NCI-H460 (cell line): ENCODE measurements at places on chromosomes 5 and 9. TPM values are rescaled to one million over a fixed set of nuclear protein-coding genes. Genes with fewer than 3 reads are reported as not detected.

- DNase-seq: no peak
These were observed 38.2 kb downstream of the IPPK start for GRCh38 chr9:92631452-92632343.

SEMA6A gene
- total RNA-seq: 0.32 and 0.94 TPM in 2 replicates

GRCh38 chr5:35804201-35804653 lies 52.5 kb upstream of the IL7R start:
- DNase-seq: no peak

GRCh38 chr9:127808347-127809001 lies 5.8 kb downstream of the FPGS start:
- no peak for DNase-seq

PCDHB4 gene
- total RNA-seq: not detected in 2 replicates

EGFL7 gene
- total RNA-seq: 51.7 and 77.2 TPM in 2 replicates

SPATA31C1 gene
- not detected in 2 replicates for total RNA-seq

DNA sequence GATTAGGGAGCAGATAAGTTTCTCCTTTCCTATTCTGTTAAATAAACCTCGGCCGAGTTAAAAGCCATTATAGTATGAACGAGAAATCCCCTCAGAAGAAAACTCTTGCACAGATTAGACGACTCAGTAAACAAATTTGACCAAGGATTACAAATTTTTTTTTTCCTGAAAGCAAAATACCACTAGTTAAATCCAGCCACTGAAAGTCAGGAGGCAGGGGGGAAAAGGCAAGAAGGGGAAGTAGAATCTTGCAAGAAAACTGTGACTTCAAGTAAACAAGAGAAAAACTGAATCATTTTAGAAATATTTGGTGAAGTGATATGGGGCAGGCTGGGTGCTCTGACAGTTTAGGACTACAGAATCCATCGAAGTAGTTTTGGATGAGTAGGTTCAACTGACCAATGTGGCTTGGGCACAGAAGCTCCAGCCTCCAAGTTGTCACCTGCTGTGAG lies 251.0 kb downstream of the DENND1A start:
- DNase-seq: peak; percentile 12

DNA sequence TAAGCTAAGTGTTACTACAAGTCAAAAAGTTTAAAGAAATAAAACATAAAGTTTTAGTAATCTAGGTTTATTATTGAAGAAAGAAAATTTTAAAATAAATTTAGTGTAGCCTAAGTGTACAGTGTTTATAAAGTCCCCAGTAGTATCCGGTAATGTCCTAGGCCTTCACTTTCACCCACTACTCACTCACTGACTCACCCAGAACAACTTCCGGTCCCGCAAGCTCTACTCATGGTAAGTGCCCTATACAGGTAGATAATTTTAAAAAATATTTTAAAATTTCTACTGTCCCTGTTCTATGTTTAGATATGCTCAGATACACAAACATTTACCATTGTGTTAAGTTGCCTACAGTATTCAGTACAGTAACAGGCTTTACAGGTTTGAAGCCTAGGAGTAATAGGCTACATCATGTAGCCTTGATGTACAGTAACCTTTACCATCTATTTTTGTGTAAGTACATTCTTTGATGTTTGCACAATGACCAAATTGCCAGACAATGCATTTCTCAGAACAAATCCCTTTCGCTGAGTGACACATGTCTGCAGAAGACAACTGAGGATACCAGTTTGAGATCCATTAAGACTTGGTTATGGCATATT lies 253.6 kb downstream of the TRIM32 start:
- no peak for DNase-seq

- DNase-seq: no peak
These were observed 56.4 kb downstream of the NR3C1 start for GRCh38 chr5:143347046-143347445.

DOLK gene
- total RNA-seq: 18.3 and 20.6 TPM in 2 replicates

DNAH5 gene
- 0.49 and 0.82 TPM in 2 replicates for total RNA-seq

CCL21 gene
- total RNA-seq: not detected in 2 replicates

- no peak for DNase-seq
These were observed 14.3 kb downstream of the GPX3 start for GRCh38 chr5:151034422-151035379.

GPX3 gene
- total RNA-seq: 47.7 and 48.8 TPM in 2 replicates

- DNase-seq: no peak
These were observed 48.3 kb downstream of the SH3TC2 start for GRCh38 chr5:149014571-149015031.

GRCh38 chr5:149358868-149359495 lies 1.1 kb downstream of the PCYOX1L start:
- no peak for DNase-seq

- no peak for DNase-seq
These were observed 121.0 kb upstream of the LRRTM2 start for GRCh38 chr5:138996120-138996519.

GRCh38 chr5:167460449-167461020 lies 830.9 kb upstream of the WWC1 start:
- DNase-seq: no peak

PDE6A gene
- total RNA-seq: 0.02 TPM in 1 of 2 replicates, not detected in the other

CYLC2 gene
- not detected in 2 replicates for total RNA-seq

DNA sequence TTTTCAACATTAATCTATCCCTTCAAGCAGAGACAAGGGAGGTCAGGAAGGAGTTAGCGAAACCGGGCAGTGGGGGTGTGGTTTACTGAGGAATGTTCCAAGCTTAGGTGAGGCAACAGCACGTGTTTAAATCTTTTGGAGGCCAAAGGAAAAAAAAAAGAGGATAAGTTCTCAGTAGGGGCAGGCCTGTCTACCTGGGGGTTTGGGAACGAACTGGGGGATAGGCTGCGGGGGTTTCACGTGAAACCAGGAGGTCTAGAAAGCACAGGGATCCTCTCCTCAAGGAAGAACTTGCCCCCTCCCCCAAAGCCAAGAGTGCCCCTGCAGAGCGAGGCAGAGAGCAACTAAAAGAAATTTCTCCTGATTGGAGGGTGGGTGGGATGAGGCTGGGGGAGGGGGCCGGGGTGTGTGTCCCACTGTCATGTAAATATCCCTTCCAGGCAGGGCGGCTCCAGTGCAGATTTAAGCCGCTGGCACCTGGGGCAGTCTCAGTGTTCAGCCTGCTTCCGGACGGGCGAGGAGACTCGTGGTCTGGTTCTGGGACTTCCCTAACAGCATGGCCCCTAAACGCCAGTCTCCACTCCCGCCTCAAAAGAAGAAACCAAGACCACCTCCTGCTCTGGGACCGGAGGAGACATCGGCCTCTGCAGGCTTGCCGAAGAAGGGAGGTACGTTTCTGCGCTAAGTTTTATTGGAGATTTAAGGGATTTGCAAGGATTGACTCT lies 5.5 kb upstream of the SET start:
- no peak for DNase-seq

GRCh38 chr9:113373256-113373655 lies 3.5 kb downstream of the HDHD3 start:
- no peak for DNase-seq

- DNase-seq: no peak
These were observed 49.5 kb upstream of the C9orf72 start for GRCh38 chr9:27622693-27623340.

DNA sequence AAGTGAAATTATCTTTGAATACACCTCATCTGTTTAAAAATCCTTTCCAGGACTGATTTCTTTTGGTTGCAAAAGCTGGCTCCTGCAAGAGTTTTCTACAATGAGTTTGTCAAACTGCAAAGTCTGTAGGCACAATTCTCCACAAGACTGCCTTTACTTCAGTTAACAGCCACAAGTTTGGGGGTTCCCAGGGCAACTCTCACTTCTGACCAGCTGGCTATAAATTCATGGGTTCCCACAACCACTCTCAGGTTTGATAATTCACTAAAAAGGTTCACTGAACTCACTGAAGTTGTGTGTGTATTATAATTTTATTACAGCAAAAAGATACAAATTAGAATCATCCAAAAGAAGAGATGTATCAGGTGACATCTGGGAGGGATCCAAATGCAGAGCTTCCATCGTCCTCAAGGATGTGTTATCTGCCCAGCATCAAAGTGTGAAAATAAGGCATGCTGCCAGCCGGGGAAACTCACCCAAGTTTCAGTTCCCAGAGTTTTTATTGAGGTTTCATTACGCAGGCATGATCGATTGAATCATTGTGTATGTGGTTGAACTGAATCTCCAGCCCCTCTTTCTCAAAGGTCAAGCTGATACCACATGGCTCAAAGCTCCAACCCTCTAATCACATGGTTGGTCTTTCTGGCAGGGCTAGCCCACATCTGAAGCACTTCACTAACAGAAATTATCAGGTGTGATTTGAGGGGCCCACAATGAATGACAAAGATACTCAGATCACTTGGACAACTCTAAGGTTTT lies 19.0 kb upstream of the PSIP1 start:
- DNase-seq: no peak

SPINK5 gene
- total RNA-seq: not detected in 2 replicates

DNA sequence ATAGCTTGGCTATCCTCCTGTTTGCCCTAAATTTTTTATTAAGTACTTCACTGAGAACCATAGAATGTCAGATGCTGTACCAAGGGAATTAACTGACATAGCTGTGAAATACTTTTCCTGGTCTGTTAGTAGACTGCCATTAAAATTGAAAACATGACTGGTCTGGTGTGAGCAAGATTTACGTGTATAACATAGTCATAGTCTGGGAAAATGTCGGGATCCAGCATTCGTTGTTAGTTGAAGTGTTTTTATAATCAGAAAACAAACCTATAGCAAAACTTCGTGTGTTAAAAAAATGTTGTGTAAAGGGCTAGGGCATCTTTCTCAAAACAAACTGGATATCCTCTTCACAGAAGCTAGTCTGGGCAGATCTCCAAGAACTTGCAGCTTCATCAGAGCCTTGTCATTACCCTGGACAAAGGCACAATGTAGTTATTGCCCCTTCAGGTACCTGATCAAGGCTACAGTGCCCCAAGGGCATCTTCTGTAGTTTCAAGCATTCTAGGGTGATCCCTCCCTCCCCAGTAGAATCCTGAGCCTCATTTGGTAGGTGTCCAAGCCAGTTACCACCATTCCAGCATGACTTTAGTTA lies 454.2 kb upstream of the SGCD start:
- no peak for DNase-seq

LURAP1L gene
- 17.5 and 21.5 TPM in 2 replicates for total RNA-seq

DNA sequence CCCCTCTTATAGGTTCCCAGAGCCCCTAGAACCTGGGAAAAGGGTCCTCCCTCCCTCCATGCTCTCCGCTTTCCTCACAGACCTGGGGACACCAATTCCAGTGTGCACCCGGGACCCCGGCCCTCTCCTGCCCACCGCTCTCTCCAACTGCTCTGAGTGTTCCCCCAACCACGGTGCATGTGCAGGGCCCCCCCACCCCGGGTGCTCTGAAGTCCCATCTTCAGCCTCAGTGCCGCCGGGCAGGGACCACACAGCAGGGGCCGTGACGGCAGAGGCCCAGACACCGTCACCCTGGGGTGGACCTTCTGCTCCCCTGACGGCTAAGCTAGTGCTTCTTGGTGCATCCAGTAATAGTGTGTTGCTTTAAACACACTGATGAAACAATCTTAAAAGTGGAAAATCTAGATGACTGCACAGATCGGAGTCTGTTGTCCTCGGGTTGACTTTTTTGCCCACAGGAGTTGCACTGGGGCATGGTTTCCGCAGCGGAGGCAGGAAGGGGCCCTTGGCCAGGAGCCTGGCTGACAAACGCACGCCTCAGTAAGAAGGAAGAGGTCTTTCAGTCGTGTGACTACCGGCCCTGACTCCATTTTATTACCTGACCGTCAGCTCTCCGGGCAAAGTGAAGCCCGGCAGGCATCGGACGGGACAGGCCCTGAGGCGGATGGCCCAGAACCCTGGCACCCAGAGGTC lies 36.2 kb upstream of the SLC6A3 start:
- no peak for DNase-seq

- no peak for DNase-seq
These were observed 3.3 kb downstream of the ENTPD2 start for GRCh38 chr9:137050570-137050969.

DNA sequence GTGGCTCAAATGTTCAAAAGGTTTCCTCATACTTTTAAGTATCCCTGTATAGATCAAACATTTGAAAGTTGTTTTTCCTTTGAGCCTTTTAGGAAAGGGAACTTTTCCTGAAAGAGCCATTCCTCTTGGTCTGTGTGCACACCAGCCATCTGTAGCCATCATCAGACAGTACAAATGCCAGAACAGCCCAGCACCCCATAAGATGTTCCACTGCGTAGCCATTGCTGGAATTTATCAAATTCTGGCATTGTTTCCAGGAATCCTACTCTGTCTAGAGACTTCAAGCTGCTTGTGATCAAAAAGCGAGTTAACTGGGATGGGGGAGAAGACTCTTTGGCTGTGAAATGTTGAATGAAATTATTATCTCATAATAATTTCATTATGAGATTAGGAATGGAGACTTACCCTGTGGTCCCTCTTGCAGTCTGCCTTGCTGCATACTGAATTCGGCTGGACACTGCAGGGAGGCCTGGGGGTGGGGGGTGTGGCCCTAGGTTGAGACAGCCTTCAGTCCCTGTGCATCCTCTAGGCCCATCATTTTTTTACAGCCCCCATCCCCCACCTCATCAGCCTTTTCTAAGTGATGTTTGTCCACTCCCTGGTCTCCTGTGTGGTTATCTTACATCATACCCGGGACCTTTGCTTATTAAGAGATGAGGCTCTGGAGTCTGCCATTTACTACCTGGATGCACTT lies 99.8 kb downstream of the RALGPS1 start:
- no peak for DNase-seq

DNA sequence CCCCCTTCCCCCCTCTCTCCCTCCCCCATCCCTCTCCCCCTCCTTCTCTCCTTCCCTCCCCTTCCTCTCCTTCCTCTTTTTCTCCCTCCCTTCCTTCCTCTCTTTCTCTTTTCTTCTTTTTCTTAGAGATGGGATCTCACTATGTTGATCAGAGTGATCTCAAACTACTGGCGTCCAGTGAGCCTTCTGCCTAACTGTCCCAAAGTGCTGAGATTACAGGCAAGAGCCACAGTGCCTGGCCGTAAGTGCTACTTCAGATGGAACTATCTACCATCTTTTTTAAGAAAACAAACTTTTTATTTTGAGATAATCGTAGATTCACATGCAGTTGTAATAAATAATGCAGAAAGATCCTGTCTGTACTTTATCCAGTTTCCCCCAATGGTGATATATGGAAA lies 6.3 kb downstream of the RCL1 start:
- no peak for DNase-seq
